Fibroblast of gingiva (primary cell): ENCODE measurements at places on chromosomes 11 and 22.

GRCh38 chr11:7964873-7965272, 374 bp downstream of the NLRP10 start:
- peak; percentile 75 for DNase-seq

- DNase-seq, result no peak
Measured at GRCh38 chr22:22892096-22893052, 4.8 kb downstream of the IGLL5 start.

GRCh38 chr22:35834061-35834460, 116.4 kb downstream of the APOL5 start:
- no peak for DNase-seq

- DNase-seq, result no peak
Measured at GRCh38 chr11:125431481-125431880, 64.6 kb downstream of the FEZ1 start.

- DNase-seq, result peak; percentile 28
Measured at GRCh38 chr11:3161309-3161708, 3.8 kb downstream of the OSBPL5 start.

GRCh38 chr11:58805065-58805464, 39.4 kb downstream of the GLYATL2 start:
- DNase-seq, result no peak

- DNase-seq, result no peak
Measured at GRCh38 chr11:27786864-27787263, 86.6 kb upstream of the BDNF start.

DNA sequence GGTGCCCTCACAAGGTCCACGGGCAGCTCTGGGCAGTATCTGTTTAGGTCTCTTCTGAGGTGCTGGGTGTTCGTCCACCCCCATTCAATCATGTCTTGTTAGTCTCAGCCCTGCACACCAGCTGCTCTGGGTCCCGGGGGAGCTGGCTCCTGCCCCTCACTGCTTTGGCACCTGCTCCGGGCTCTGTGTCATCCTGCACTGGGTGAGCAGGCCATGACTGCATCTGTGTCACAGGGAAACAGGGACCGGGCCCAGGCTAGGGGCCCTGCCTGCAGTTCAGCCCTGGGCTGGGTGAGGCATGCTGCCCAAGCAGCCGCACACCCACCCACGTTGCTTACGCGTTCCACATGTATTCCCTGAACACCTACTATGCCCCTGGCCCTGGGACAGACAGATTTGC, 43.9 kb downstream of the ELFN2 start:
- DNase-seq, result no peak

DNA sequence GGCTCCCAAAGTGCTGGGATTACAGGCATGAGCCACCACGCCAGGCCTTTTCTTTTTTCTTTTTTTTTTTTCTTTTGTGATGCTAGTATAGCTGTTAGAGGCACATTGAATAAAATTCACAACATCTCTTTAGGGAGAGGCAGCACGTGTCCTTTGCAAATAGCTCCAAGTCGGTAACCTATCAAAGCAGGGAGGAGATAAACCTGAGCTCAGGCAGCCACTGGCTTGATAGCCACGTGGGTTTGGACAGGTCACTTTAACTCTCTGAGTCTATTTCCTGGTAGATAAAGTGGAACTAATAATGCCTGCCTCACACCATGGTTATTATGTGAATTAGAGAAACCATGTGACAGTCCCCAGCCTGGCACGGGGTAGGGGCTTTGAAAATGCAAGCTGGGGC, 43.1 kb upstream of the ATXN10 start:
- no peak for DNase-seq

DNA sequence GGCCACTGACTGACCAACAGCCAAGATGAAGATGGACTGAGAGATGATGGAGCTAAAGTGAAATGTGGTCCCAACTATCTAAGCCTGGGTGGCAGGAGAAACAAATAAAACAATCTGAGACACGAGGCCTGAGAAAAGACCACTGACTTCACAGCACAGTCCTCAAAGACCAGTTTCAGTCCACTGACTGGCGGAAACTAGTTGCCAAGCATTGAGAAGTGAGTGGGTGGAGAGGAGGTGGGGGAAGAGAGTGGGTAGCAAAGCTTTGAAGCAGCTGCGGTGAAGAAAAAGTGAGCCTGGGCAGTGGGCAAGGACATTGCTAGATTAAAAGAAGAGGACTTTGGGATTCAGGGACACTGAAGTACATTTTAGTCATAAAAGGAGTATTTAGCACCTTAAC, 1.9 kb downstream of the MS4A1 start:
- no peak for DNase-seq

GRCh38 chr11:69311767-69312385, 17.9 kb downstream of the MYEOV start:
- DNase-seq, result no peak

DNA sequence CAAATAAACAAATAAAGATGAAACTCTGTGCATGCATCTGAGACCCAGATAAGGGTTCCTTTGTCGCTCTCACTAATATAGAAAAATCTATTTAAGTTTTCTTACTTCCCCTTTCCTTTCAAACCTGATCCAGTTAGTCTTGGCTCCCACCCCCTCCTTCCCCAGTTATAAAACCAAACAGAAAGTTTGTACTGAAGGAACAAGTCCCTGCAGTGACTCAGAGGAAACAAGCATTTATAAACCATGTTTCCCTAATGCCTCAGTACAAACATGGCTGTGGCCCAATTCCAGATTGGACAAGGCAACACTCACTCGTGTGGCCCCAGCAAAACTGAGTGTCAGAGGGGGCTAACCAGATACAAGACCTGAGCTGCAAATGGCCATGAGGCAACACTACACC, 65.5 kb upstream of the ARHGAP20 start:
- peak; percentile 55 for DNase-seq

DNA sequence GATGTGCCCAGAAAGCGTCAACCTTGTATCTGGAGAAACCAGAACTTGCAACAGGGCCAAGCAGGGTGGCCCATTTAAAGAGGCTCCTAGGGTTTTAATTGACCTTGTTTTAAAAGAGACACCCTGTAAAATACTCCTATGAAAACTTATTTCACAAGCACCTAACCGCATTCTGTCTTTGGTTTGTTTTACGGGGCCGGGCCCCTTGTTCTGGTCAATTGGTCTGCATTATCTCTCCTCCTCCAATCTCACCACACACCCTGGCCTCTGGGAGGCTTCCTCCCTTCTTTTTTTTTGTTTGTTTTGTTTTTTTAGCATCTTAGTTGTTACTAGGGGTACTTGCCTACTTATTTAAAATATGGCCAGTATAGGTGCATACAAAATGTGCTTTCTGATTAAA, 4.7 kb downstream of the EHF start:
- DNase-seq, result no peak

DNA sequence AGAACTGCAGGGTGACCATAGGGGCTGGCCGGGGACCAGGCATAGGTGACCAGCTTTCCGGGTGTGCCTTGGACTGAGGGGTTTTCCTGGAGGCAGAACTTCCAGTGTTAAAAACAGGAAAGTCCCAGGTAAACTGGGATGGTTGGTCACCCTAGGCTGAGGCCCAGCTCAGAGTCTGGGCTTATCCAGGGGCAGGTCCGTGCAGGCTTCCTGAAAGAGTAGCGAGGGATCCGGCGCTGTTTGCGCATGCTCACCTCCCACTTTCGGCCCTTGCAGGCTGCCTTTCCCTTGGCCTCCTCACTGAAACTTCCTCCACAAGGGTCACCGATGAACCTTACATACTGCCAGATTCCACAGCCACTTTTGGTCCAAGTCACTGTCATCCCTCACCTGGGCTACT, 119.8 kb upstream of the PLET1 start:
- DNase-seq, result no peak

DNA sequence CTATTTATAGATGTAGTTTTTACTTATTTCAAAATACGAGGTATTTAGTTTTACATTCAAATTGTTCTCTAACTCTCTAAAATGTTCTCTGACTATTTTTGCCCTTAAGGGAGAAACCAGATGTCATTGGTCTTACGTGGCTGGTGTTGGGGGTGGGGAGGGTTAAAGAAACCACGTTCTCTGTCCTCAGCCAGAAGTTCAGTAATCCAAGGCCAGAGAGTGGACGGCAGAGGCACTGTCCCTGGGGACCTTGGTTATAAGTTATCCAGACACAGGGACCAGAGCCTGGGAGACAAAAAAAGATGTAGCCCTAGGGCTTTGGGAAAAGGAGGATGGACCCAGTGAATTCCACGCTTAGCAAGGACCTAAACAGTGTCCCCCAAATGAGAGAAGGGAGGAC, 706 bp upstream of the OR51E1 start:
- no peak for DNase-seq

DNA sequence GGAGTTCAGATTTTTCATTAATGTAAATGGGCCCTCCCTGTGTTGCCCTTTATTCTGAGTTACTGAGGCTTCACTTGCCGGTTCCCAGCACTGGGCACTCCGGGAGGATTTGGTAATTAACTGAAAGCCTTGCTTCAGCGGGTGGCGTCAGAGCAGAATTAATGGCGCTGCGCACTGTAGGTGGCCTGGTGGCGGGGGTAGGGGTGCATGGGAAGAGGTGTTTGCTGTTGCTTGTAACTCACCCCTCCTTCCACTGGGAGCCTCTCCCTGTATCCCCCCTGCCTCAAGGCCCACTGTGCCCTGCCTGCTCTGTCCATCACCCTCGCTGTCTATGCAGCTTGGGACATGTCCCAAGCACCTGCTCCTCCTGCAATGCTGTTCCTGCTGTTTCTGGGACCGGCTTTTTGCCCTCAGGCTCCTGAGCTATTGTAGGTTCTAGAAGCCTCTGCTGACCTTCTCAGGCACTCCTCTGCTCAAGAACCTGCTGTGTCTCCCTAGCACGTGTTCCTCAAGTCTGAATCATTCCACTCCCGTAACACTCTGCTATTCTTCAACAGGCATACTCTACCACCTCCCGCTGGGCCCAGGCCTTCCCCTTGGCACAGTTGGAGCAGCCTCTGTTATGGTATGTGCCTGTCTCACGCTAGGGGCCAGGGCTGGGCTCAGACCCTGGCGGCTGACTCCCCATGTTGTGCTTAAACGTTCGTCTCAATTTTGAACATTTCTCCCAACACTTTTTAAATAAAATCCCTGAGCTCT, 24.4 kb downstream of the ARHGAP8 start:
- no peak for DNase-seq

DNA sequence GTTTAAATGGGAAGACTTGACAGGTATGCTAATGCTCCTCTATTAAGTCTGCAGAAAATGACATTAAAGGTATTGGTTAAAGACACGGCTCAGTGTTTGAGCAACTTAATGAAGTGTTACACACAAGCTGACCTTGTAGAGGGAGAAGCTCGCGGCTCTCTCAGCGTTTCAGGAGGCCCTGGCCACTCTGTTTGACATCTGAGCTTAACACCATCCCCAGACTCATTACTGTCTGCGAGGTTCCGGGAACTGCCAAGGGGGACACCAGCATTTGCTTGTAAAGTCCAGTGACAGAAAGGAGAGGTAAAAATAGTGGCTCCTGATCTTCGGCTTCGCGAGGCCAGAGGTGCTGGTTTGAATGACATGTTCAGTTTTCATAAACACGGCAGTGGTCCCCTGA, 540.7 kb upstream of the CADM1 start:
- DNase-seq, result no peak

- DNase-seq, result no peak
Measured at GRCh38 chr11:121654843-121655536, 202.2 kb upstream of the SORL1-AS1 start.

DNA sequence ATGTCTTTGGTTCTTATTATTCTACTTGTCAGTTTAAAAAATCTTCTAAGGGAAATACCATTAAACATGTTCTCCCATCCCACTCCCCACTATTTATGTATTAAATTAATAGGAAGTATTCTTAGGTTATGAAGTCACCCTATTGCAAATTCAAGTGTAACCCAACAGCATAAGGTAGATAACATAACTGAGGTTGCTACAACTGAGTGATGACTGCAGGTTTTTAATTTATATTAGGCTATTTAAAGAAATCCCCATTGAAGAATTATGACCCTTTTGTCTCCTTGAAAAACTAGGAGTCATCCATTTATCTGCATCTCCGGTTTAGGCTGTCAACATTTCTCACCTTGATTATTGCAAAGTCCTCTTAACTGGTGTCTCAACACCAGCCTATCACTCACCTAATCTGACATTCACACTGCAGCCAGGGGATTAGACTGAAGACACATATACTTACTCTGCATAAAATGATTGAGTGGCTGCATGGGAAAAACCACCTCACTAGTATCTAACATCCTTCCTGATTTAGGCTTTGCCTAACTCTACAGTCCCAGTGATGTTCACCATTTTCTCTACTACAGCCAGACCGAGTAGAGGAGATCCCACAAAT, 649.4 kb downstream of the CNTN5 start:
- no peak for DNase-seq

DNA sequence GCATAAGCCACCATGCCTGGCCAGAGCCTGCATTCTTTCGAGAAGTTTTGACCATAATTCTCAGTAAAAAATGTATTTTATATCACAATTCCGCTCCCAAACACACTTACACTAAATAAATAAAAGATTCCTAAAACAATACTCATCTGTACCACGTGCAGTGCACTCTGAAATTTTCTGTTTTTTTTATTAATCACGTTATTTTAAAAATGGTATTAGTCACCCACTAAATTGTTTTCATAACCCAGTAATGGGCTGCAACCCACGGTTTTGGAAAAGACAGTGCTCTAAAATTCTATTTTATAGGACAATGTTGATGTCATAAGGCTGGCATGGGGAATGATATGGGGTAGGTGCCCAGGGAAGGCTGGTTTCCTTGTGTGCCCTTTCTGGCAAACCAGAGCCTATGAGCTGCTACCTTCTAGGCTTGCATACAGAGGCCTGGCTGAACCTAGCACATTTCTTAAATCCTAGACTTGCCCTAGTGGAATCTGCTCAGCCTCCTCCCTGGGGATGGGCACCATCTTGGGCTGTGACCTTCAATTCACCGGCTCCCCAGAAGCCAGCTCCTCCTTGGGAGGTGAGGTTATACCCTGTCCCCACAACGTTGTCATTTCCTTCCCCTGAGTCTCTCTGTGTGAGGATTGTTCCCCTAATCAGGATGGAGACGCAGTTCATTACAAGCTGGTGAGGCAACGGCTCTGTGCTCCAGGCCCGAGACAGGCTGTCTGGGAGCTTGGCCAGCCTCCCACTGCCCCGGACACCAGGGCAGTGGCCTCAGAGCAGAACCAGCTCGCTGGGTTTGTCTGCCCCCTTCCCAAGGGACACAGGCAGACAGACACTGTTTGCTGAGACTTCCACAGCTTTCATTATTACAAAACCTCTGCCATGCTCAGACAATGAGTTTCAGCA, 116.5 kb upstream of the NAV2 start:
- peak; percentile 92 for DNase-seq

DNA sequence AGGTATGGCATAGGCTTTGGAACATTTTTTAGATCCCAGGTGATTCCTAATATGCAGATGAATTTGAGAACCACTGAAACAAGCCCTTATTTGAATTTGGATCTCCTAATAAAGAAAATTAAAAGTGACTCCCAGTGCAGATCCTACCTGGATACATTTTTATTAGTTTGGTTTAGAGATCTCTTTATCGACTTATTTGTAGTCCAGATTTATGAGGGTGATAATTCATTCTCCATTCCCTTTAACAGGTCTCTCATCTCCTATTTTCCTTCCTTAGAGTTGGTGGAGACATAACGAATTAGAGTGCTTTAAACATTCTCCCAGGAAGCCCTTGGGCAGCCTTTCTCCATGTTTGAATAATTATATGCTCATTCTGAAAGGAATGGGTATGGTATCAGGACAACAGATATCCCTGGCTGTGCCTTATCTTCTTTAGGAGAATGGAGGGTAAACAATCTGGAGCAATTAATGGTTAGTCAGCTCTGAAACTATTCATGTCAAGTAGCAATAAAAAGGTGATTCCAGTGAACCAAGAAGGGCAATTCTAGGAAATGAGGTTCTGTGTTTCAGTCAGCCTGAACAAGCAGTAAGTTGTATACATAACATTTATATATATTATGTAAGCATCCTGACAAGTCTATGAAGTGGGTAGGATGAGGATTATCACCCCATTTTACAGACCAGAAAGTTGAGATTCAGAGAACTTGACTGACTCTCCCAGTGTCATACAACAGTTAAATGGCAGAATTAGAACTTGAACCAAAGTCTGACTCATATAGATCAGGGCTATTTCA, 53.9 kb upstream of the RCE1 start:
- no peak for DNase-seq
